Cardiac fibroblast (primary cell): ENCODE measurements at places on chromosomes 16 and 17.

DNA sequence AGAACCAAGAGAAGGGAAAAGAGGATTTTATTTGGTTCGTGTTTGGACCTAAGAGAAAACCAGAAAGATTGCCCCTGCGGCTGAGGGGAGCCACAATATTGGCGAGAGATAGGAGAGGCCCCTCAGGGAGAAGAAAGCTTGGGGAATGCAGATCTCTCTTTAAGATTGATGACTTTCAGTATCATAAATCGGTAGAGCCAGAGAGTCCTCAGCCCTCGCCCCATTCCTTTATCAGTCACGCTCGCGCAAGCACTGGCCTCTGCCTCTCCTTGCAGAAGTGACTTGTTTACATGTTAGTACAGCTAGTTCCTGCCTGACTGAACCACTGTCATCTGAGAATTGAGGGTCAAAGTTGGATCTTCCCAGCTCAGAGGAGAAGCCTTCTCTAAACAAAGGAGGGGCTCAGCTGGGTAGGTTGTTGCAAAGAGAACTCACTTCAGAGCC is 21.5 kb upstream of the KRT19 start:
- no peak for DNase-seq

DNA sequence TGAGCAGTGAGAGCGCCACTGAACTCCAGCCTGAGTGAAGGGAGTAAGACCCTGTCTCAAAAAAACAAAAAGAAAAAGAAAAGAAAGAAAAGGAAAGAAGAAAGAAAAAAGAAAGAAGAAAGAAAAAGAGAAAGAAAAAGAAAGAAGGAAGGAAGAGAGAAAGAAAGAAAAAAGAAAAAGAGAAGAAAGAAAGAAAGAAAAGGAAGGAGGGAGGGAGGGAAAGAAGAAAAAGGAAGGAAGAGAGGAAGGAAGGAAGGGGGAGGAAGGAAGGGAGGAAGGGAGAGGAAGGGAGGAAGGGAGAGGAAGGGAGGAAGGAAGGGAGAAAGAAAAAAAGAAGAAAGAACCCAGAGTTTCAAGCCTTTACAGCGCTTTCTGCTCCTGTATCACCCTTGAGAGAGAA is 19.1 kb downstream of the GINS3 start:
- DNase-seq, result no peak

GRCh38 chr16:12655537-12655936 is 148.2 kb downstream of the CPPED1 start:
- DNase-seq, result no peak

- DNase-seq, result no peak
Measured at GRCh38 chr17:17834974-17835373, 1.8 kb downstream of the SREBF1 start.

DNA sequence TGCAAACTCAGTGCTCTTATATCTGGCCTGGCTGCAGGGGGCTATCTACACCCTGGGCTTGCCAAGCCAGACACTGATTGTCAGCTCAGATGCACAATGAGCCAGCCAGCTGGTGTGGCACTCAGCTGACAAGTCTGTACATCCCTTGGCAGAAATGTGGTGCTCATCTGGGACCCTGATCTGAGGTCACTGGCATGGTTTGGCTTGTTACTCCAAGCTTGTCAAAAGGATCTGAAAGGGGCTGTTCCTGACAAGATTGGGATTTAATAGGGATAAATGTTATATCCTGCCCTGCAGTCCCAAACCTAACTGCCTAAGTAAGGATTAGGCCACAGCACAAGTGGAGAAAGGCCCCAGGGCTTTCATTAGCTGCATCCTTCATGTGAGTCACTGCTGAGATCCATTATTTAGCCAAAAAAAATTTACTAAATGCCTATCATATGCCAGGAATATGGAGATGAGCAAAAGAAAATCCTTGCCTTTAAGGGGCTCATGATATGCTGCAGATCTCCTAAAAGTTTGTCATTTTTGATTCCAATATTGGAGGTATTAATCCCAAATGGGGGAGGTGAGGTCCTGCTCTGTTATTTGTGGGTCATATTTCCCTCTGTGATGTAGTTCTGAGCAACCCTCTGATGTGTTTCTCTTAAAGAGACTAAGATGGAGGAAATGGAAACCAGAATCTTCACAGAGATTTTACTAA is 6.3 kb downstream of the SLC6A2 start:
- DNase-seq, result no peak

- DNase-seq, result no peak
Measured at GRCh38 chr16:79717333-79718137, 117.0 kb upstream of the MAF start.

- peak; percentile 93 for DNase-seq
Measured at GRCh38 chr17:45170931-45171337, 9.3 kb downstream of the HEXIM2 start.
